A549 treated with dexamethasone at 1 μM for 4 hours (cell line): ENCODE measurements at places on chromosomes 12 and 14. TPM values are rescaled to one million over a fixed set of nuclear protein-coding genes. Genes with fewer than 3 reads are reported as not detected.

The IQSEC3 gene
- 0.01 to 0.11 TPM (median 0.02 TPM) in 5 replicates for total RNA-seq

The DNAAF2 gene
- 10.8 to 12.6 TPM (median 11.4 TPM) in 5 replicates for total RNA-seq

The GZMH gene
- total RNA-seq: not detected in 5 replicates

The PKP2 gene
- 9.0 to 10.9 TPM (median 9.3 TPM) in 5 replicates for total RNA-seq

The PLD4 gene
- 0.02 to 0.23 TPM in 2 of 5 replicates, not detected in the others for total RNA-seq

The OR6C75 gene
- total RNA-seq: not detected in 5 replicates

The SLCO1B1 gene
- 0.38 to 0.64 TPM (median 0.39 TPM) in 5 replicates for total RNA-seq

The TROAP gene
- 74.5 to 93.0 TPM (median 77.9 TPM) in 5 replicates for total RNA-seq

The USP44 gene
- 0.07 to 0.14 TPM (median 0.08 TPM) in 5 replicates for total RNA-seq

The RAB5B gene
- total RNA-seq: 28.1 to 38.0 TPM (median 35.9 TPM) in 5 replicates

The GALNT16 gene
- 2.4 to 3.3 TPM (median 3.1 TPM) in 5 replicates for total RNA-seq

The RIPK3 gene
- total RNA-seq: 0.09 TPM in 1 of 5 replicates, not detected in the others

The RNASE3 gene
- not detected in 5 replicates for total RNA-seq

The VEZT gene
- 51.6 to 69.5 TPM (median 65.9 TPM) in 5 replicates for total RNA-seq

The PAPOLA gene
- 73.4 to 102 TPM (median 91.6 TPM) in 5 replicates for total RNA-seq

The HOXC11 gene
- total RNA-seq: 0.58 to 0.82 TPM (median 0.73 TPM) in 5 replicates

The NOXRED1 gene
- total RNA-seq: 0.05 to 0.06 TPM (median 0.05 TPM) in 3 of 5 replicates, not detected in the others

The ANKS1B gene
- total RNA-seq: 0.20 to 0.52 TPM (median 0.51 TPM) in 5 replicates

The SLC16A7 gene
- 0.05 to 0.28 TPM (median 0.19 TPM) in 5 replicates for total RNA-seq

The PARPBP gene
- total RNA-seq: 18.2 to 21.0 TPM (median 18.8 TPM) in 5 replicates

The DRAM1 gene
- 18.2 to 20.5 TPM (median 18.5 TPM) in 5 replicates for total RNA-seq

The C12orf54 gene
- not detected in 5 replicates for total RNA-seq

The GPR132 gene
- total RNA-seq: 0.32 to 0.86 TPM (median 0.54 TPM) in 5 replicates

The NINJ2 gene
- total RNA-seq: 0.42 to 0.71 TPM (median 0.53 TPM) in 5 replicates

The LRP1 gene
- 9.7 to 18.2 TPM (median 14.8 TPM) in 5 replicates for total RNA-seq

The CEBPE gene
- not detected in 5 replicates for total RNA-seq

The ZC2HC1C gene
- 5.0 to 6.7 TPM (median 6.1 TPM) in 5 replicates for total RNA-seq

The C1S gene
- 41.7 to 58.5 TPM (median 47.4 TPM) in 5 replicates for total RNA-seq

The PLEKHH1 gene
- 1.7 to 4.0 TPM (median 2.7 TPM) in 5 replicates for total RNA-seq

The CLEC1A gene
- not detected in 5 replicates for total RNA-seq

The FICD gene
- 2.5 to 3.4 TPM (median 2.9 TPM) in 5 replicates for total RNA-seq

The KRT73 gene
- total RNA-seq: not detected in 5 replicates

The KCNH3 gene
- 1.2 to 2.2 TPM (median 2.1 TPM) in 5 replicates for total RNA-seq

The KRT79 gene
- total RNA-seq: 0.06 to 0.17 TPM (median 0.06 TPM) in 3 of 5 replicates, not detected in the others

The LDHB gene
- 1,540 to 1,728 TPM (median 1,683 TPM) in 5 replicates for total RNA-seq

The BMAL2 gene
- total RNA-seq: 14.4 to 18.7 TPM (median 17.1 TPM) in 5 replicates

The NDRG2 gene
- 2.1 to 3.3 TPM (median 2.6 TPM) in 5 replicates for total RNA-seq

The TOX4 gene
- total RNA-seq: 55.7 to 79.3 TPM (median 69.0 TPM) in 5 replicates

The ALDH6A1 gene
- 1.9 to 3.3 TPM (median 3.0 TPM) in 5 replicates for total RNA-seq

The KRT72 gene
- not detected in 5 replicates for total RNA-seq
